ENCODE measurements at places on chromosomes 6 and 20. TPM values are rescaled to one million over a fixed set of nuclear protein-coding genes. Genes with fewer than 3 reads are reported as not detected.
A peak's percentile ranks its signal among the peaks of the same experiment; 100 is the strongest.

- no peak for DNase-seq
Observed at GRCh38 chr6:144379356-144379755, 94.2 kb downstream of the UTRN start.

DNA sequence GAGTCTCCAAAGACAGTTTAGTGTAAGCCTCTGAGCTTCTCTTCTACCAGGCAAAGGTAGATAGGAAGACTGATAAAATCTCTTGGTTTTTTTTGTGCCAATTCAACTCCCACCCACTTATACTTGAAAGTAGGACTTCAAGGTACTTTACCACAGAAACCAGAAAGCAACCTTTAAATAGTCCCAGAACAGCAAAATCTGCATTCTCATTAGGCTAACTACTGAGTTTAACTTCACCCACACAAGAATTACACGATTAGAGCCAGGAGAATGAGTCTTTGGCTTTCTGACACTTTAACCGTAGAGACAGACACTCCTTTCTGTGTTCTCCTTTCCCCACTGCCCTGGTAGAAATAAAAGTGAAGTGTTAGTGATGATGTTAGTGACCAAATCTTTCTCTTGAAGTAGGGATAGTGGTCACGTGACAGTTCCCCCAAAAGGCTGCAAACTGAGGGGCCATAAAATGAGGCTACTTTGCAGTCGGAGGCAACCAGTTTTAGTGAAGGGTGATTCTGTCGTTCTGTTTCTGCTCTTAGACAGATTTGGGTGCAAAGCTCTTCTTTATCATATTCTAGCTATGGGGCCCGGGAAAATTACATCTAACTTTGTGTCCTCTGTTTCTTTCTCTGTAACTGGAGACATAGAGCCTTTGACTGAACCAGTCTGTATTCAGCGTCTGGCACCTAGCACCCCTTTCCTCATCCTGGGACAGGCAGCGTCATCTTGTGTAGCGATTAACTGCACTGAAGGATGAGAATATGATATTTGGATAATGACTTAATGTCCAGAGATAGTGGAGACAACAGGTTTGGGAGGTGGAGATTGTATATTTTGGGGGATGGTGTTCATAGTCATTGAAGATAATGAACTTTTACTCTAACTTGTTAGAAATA, 206.4 kb upstream of the CITED2 start:
- DNase-seq: no peak

DNA sequence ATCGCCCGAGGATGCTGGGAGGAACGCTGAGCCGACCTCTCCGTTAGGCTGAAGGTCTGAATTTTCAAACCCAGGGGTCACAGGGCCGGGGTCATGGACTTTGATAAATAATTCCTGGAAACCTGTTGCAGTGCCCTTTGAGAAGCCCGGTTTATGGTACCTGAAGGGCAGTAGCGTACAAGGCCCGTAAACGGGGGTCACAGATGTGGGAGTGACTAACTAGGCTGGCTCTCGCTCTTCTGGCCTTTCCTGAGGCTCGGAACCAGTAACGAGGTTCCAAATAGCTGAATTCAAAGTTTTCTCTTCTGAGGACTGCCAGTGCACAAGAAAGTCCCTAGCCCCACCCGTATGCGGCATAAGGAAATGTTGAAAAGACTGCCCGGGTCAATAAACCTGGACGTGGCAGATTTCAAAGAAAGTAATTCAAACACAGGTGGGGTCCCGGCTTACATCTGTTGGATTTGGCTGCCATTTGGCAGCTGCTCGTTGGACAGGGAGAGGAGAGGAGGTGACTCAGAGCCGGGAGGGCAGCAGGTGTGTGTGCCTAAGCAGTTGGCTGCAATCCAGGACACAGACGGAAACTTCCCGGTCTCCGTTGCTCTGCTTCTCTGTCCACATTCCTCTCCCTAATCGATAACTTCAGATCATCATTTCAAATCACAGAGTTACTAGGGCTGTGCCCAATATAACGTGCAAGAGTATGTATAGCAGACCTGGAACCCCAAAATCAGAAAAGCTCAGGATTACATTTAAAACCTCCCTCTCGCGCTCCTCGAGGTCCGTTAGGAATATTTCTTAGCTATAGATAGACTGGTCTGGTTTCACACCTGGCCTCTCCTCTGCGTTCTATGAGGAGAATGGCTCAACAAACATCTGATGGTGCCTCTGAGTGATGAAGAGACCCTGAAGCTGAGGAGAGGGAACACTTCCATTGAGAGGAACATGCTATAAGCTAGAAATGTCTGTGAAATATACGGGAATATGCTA, 765 bp upstream of the GMDS start:
- peak; percentile 46 for DNase-seq

DNA sequence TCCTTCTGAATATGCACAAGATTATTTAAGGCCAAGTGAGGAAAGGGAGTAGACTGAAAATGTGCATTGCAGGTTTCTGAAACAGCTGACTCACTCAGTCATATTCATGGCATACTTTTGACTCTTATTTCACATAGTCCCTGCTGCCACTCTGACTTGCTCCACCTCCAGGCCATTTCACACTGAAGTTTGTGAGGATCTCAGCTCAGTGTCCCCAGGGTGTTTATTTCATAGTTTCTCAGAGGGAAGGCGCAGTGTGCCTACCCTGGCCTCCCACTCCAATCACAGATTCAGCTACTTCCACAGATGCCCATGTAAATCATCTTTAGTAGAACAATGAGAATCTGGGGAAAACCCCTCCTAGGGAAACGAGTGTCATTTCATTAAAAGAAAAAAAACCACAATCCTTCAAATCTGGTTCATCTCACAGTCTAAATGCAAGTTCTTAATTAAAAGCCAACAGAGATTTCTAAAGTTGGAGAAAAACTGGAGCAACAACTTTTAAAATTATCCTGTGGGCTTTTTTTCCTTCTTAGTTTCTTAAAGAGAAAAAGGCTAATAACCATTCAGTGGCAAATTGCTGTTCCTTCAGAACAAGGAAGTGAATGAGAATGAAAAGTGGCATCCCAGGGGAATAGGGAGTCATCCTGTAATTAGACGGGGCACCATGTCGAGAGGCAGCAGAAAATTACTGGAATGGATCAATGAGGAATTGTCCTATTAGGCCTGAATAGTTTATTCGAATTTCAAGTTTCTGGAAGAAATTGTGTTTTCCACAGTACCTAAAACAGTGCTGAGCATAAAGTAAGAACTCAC, 133.6 kb downstream of the TFAP2B start:
- DNase-seq: no peak

- no peak for DNase-seq
Observed at GRCh38 chr6:164928057-164928727, 381.2 kb downstream of the C6orf118 start.

The SMLR1 gene
- not detected for total RNA-seq

The CASS4 gene
- total RNA-seq: 3.5 TPM

The WFDC10B gene
- not detected for total RNA-seq

The TBXT gene
- not detected for total RNA-seq

The TREM1 gene
- 20.2 TPM for total RNA-seq

Data from omental fat pad (tissue), 4 donors.